ENCODE measurements at places on chromosomes 6 and 20.

GRCh38 chr20:24863356-24863755 lies 85.7 kb upstream of the CST7 start:
- peak; percentile 80 for DNase-seq

DNA sequence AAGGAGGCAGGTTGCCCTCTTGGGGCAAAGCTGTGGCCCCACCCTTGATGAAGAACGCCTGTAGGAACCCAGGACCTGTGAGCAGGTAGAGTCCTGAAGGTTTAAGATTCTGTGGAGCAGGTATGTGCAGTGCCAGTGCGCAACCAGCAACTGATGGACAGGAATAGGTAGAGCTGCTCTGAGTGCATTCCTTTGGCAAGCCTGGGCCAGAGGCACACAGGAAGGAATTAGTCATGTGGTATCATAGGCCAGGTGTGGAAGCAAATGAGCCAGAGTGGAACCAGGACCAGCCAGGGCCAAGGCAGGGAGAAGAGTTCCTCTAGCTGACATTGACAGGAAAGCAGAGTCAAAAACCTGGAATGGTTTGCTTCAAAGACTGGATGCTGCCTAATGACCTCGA lies 1.4 kb upstream of the KHDC1 start:
- no peak for DNase-seq

DNA sequence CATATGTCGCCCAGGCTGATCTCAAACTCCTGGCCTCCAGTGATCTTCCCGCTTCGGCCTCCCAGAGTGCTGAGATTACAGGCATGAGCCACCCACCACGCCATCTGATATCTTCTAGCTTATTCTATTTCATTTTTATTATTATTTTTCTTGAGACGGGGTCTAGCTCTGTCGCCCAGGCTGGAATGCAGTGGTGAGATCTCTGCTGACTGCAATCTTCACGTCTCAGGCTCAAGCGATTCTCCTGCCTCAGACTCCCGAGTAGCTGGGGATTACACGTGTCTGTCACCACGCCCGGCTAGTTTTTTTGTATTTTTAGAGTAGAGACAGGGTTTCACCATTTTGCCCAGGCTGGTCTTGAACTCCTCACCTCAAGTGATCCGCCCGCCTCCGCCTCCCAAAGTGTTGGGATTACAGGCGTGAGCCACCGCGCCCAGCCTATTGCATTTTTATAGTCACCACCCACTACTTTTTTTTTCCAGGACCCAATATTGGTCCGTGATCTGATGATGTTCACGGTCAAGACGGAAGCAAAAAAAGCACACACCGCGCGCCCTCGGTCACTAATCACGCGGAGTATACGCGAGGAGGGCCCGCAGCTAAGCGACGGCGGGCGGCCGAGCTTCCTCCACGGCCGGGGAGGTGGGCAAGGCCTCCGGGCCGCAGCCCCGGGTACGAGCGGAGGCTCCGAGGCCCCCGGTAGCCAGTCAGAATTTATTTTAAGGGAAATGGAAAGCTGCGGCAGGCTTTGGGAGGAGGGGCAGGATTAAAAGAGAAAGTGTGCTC lies 1.1 kb upstream of the LSM14B start:
- DNase-seq: peak; percentile 80

DNA sequence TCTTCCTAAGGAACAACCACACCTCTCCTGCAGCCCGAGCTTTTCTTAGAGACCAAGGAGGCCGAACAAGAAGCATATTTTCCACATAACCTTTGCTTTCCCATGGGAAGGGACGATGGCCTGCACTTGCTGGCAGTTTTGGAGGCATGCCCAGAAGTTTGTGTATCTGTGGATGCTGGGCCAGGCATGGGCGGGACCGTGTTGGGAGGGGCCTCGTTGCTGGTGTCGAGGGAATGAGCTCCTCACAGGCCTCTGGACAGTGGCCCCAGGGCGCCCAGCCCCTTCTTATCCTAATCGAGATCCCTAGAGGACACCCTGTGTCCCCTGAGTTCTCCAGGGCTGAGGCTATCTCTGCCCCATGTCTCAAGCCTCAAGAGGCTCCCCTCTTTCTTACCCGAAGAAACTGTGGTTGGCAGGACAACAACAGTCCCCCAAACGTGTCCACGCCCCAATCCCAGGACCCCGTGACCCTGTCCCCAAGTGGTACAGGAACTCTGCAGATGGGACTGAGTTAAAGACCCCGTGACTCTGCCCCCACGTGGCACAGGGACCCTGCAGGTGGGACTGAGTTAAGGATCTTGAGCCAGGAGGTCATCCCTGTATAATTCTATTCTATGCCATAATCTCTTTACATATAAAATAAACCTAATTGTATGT lies 99.5 kb upstream of the BHLHE23 start:
- peak; percentile 35 for DNase-seq

- DNase-seq: no peak
These were observed 89.3 kb downstream of the RNASET2 start for GRCh38 chr6:166866839-166867637.

DNA sequence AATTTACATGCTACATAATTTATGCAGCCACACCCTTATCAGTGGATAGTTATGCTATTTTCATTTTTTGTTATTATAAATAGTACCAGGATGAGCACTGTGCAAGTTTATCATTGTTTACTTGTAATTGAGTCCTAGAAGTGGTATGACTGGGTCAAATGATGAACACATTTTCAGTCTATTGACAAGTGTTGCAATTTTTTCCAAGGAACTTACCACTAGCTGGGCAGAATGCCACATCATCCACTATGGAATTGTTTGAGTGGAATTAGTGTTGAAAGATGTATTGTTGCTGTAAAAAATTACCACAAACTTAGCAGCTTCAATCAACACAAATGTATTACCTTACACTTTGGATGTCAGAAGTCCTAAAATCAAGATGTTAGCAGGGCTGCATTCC lies 38.1 kb upstream of the OPN5 start:
- DNase-seq: peak; percentile 61

DNA sequence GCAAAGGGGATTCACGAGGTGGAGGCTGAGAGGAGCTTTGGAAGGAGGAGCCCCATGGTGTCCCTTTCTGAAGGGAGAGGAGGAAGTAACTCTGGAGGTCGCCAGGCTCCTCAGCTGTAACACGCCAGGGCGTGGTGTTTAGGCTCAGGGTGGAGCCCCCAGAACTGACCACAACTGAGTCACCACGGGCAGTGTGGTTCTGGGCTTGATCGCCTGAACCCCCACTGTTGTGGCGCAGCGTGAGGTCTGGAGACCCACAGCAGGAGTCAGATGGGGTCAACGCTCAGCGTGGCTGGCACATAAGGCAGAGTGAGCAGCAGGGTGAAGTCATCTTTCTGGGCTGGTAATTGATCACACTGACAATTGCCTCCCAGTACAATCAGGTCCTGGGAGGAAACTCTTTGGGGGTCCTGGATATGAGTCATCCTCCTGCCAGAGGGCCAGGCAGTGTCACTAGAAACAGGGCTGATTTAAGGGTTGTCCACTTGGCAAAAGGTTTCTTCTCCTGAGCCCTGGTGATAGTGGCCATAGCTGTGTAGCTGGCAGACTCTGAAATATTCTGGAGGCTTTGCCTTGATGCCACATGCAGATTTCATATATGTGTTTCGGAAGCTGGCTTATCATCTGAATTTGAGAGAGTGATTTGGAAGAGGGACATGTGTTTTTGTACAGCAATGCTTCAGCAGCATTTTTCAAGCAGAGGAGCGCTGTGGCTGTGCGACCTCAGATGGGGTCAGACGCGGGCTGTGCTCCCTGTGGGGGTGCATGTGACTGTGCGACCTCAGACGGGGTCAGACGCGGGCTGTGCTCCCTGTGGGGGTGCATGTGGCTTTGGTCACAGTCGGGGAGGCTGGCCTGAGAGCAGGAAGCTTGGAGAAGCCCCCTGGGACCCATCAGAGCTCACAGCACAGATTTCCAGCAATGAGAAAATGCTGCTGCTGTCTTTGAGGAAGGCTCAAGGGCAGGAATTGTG lies 50.0 kb downstream of the SYNJ2 start:
- DNase-seq: peak; percentile 92

DNA sequence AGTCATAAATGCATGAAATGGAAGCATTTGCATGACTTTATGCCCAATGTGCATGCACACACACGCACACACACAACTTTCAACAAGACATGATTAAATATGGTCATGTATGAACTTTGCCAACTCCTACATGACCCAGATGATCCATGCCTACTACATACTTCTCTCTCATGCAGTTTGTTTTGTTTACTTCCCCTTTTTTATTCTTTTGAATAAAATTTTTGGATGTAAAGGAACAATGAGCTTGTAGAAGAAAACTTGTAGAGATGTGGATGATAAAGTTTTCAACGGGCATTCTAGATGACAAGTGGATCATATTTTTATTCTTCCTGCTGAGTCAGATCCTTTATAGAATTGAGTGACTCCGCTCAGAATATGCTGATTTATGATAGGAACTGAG lies 50.8 kb upstream of the AIG1 start:
- no peak for DNase-seq

GRCh38 chr6:17971128-17972073 lies 16.0 kb downstream of the KIF13A start:
- DNase-seq: peak; percentile 93

GRCh38 chr6:3294396-3294795 lies 35.6 kb downstream of the PSMG4 start:
- DNase-seq: no peak

DNA sequence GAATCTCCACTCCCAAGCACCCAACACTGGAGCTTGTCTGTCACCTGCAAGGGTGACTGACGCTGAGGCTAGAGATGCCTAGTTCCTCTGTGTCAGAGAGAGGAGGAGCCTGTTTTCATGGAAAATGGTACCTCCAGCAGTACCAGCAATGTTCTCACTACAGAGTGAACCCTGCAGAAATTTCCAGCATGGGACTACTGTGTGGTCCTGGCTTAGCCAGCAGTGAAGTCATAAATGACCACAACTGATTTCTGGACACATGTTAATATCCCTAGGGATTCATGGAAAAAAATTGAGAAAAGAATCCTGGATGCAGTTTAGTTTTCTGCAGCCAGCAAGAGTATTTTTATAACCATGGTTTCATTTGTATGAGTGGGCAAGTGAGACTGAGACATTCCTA lies 468.1 kb downstream of the CD83 start:
- peak; percentile 34 for DNase-seq

- no peak for DNase-seq
These were observed 82.2 kb upstream of the PAX1 start for GRCh38 chr20:21623074-21623780.

- no peak for DNase-seq
These were observed 1.9 kb upstream of the FOXF2 start for GRCh38 chr6:1387538-1387875.

DNA sequence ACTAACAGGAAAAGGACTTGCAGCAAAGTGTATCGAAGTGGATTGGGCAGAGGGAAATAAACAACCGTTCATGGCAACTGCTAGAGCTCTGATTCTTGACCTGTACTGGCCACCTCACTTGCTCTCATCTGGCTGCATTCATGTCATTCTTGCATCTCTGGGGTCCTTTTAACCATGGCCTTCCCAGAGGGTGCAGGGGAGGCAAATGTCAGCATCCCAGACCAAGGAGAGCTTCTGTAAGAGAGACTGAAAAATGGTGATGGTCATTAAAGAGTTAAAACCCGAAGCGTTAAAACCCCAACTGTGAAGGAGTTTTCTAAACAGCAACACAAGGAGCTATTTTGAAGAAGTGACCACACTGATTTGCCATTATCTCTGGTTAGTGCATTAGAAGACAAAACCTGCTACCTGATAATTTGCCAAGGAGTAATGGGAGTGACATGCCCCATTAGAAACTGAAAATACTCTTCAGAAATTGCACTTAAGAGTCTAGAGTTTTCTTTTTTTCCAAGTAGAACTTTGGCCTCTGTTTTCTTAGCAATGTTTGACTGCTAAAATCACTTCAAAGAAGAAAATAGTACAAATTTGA lies 62.4 kb downstream of the APCDD1L start:
- no peak for DNase-seq

Measured in fibroblast of the aortic adventitia (primary cell).